ENCODE measurements at places on chromosomes 11 and 22.

GRCh38 chr11:115226556-115226955 is 277.7 kb downstream of the CADM1 start:
- no peak for DNase-seq

- DNase-seq, result peak; percentile 31
Observed at GRCh38 chr11:108654994-108655631, 9.8 kb upstream of the DDX10 start.

GRCh38 chr22:32476281-32477195 is 1.9 kb downstream of the FBXO7 start:
- peak; percentile 15 for DNase-seq

DNA sequence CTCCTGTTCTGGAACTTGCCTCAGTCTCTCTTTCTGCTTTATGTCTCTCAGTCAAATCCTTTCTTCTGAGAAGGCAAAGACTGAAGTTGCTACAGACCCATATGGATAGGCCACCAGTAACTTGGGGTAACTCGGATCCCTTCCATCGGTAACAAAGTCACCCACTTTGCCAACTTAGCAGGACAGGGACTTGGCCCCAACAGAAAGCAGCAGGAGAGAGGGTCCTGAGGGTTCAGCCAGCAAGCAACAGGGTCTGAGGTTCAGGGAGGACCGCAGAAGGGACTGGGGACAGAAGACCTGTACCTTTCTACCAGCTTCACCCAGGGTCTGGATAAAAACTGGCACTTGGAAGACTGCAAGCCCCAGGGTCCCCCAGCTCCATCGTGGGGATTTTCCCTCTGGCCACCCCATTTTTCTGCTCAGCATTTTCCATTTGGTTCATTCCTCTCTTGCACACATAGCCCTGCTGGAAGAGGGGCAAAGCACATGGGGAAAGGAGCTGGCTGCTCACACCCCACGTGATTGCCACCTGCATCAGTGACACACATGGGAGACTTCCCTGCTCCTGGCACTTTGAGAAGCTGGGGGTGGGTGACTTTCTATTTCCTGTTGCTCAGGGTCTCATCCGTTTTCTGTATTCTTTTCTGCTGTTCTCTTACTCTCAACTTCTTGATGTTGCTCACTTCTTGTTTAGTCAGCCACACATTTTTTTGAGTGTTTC is 34.6 kb upstream of the GNAZ start:
- no peak for DNase-seq

DNA sequence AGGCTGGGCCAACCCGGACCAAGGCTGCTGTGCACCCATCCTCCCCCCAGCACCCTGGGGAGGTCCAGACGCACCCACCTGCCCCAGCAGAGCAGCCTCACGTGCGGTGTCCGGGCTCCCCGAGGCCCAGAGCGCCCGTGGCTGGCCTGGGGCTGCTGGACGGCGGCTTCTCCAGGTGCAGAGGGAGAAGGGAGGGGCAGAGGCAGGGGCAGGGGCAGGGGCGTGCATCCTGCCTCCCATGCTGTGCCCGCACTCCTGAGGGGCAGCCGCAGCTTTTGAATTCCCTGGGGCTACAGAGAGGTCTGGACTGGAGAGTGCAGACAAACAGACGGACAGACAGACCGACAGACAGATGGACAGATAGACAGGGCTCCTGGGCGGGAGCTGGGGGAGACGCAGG is 83.6 kb upstream of the PRR5 start:
- DNase-seq, result no peak

GRCh38 chr11:969651-970205 is 44.1 kb downstream of the AP2A2 start:
- DNase-seq, result no peak

DNA sequence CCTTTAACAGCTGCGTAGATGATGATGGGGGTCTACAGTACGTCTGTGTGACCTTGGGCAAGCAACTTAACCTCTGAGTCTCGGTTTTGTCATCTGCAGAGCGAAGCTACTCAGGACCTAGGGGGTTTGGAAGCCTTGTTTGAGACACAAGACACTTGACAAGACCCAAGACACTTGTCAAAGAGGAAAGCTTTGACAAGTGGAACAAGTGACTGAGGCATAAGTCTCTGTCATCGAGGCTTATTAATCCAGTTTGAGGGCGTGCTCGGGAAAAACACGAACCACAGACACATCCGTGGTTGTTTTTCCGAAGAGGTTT is 732 bp upstream of the PC start:
- no peak for DNase-seq

DNA sequence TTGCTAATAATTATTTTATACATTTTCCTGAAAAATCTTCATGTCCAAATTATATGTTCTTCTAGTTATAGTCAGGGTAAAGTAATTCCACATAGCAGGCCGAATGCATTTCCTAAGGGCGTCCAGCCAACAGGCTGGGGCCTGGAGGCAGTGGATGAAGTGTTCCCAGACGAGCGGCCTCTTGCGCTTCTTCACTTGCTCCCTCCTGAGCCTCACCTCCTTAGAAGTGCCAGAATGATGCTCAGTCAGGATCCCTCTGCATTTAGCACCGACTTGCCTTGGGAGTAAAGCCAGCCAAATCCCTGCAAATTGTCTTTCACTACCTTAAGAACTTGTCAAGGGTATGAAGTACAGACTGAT is 1.5 kb downstream of the OLFML1 start:
- DNase-seq, result no peak

DNA sequence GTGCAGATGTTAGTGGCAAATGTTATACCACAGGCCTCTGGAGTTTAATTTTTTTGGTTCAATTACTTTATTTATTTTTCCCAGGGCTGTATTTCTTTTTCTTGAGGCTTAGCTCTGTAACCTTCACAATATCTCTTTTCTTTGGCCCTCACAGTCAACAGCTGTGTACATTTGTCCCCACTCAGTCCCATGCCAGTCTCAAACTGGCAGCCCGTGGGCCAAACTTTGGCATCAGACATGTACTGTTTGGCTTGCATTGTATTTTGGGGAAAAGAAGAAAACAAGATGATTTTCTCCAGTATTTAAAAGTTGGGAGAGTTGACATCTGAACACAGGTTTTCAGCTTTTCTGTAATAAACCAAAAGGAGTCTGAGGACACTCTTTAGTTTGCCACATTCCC is 87.1 kb downstream of the PRR5L start:
- no peak for DNase-seq

DNA sequence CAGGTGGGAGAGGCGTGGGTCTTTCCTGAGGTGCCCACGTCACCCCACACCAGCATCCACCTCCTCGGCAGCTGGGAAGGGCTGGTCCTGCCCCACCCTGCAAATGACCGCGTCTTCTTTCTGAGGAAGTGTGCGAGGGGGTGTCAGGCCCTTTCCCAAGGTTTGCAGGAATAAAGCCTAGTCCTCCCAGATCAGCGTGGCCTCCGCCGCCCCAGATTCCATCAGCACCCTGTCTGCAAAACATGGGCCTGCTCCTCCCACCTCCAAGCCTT is 14.4 kb upstream of the SLC39A13 start:
- DNase-seq, result no peak

DNA sequence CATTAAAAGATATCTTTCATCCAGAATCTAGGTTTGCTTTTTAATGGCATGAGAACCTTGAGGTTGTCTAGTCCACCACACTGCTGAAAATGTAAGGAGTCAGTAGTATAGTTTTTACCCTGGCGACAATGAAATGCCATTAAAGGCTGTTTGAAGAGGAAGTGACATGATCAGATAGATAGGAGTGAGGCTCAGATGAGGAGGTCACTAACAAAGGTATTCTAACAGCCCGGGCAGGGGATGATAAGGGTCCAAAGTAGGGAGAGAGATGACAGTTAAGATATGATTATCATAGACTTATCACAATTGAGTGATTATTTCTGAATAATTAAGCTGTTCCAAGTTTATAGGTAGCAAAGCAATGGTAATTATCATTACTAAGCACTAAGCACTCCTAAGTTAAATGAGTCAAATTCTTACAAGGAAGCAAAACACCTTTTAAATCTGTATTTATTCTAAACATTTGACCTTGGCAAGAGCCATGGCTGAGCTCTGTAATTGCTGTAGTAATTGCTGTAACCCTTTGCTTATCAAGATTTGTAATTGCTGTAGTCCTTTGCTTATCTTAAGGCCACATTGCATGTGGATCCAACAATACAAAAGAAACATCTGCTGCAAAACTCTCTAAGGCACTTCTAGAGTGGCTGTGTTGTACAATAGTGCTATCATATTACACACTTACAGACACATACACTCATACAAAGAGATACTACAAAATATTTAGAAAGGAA is 92.6 kb downstream of the ENTHD1 start:
- no peak for DNase-seq
